ENCODE measurements at places on chromosomes 16 and 17.

- DNase-seq: no peak
Measured at GRCh38 chr17:63440127-63440769, 5.9 kb downstream of the CYB561 start.

- DNase-seq: no peak
Measured at GRCh38 chr16:67563708-67564468, 1.6 kb downstream of the CTCF start.

GRCh38 chr16:67155295-67156142, 4.2 kb downstream of the TRADD start:
- peak; percentile 52 for DNase-seq

DNA sequence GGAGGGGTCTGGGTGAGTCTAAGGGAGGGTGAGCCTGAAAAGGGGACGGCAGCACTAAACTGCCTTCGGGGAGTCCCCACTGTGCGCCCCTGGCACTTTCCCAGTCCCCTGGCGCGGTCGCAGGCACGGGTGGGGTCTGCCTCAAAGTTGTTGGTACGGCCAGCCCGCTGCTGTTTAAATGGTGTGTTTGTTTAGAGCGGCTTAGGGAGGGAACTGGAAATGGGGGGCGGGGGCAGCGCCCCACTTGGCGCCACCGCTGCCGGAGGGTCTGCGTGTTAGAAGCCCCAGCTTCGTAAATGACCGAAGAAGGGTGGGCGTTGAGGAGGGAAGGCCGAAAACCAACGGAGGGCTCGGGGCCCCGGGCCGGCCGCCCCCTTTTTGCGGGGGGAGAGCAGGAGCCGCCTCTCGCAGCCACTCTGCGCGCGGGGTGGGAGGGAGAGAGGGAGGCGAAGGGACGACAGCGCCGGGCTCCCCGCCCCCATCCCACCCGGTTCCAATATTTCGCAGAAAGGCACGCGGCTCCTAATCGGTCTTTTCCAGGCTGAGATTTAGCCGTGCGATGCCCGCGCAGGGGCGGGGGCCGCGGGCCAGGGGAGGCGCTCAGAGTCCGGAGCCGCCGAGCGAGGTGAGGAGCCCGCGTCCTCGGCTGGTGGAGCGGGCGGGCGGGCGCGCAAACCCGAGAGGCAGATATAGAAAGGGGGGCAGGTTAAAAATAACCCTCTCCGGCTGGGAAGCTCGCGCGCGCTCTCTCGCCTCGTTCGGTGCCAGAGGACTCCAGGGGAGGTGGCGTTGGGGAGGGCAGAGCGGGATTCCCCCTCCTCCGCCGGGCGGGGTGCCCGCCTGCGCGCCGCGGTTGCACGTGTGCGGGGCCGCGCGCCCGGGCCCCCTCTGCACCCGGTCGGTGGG, 54.9 kb downstream of the SREBF1 start:
- no peak for DNase-seq

DNA sequence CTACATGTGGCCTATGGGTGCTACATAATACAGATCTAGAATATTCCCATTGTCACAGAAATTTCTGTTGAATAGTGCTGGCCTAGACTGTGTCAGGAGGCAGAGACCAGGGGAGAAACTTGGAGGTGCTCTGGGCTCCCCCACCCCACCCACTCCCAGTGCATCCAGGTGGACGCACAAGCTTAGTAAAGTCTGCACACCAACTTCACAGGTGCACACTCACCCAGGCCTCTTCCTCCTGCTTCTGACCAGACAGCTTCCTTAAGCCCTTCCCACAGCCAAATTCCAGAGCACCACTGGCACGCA, 7.6 kb upstream of the CNP start:
- no peak for DNase-seq

DNA sequence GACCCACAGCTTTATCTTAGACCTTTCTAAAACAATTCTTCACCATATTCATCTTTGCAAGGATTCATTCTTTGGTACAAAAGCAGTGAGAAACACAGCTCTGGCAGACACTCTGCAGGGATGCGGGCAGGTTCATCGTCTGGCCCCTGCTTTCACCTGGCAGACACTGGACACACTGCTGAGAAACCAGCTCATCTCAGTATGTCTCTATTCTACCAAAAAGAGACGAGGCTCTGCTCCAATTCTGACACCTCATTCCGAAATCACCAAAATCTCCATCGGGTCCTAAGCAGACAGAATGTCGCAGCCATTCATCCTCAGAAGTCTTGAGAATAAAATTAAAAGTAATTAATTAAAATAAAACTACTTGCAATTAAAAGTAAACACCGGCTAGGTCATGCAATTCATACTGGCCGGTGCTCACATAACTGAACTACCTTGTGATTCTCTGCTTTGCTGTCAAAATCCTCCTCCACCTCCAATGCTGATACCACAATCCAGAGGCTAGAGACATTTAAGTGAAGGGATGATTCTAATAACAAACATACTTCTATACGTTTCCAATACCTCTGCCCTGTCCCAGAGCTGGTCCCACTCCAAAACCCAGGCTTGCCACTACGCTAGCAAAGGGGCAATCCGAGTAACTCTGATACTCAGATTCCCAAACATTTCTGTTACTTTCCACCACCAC, 1.3 kb downstream of the RNF157 start:
- DNase-seq: no peak

DNA sequence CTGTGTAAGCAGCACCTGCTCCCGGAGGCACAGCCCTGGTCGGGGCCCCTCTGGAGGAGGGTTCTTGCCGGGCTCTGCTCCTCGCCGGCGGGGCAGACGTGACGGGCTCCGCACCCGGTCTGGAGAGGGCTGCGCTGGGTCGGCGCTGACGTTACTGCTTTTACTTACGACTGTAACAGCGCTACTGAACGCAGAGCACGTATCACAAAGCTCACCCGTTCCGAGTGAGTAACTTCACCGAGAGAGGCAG, 1.3 kb upstream of the RAB40C start:
- peak; percentile 20 for DNase-seq

DNA sequence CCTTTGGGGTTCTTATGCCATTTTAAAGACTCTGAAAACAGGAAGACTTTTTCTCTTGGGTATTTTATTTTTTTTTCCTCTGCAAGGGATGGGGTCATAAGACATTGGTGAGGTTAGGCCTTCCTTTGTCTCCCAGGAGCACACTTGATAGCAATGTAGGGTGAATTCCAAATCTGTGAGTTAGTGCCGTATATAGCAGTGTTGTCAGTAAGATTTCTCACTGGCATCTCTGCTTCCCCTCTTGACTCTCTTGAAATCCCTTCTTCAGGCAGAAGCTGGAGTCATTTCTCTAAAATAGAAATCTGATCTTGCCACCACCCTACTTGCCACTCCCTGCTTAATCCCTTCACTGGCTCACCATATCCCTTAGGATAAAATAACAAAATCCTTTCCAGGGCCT, 529.7 kb downstream of the WWOX start:
- DNase-seq: no peak

GRCh38 chr17:70892527-70892926, 723.2 kb downstream of the KCNJ2 start:
- no peak for DNase-seq

GRCh38 chr16:85129876-85130704, 17.8 kb upstream of the CIBAR2 start:
- no peak for DNase-seq

DNA sequence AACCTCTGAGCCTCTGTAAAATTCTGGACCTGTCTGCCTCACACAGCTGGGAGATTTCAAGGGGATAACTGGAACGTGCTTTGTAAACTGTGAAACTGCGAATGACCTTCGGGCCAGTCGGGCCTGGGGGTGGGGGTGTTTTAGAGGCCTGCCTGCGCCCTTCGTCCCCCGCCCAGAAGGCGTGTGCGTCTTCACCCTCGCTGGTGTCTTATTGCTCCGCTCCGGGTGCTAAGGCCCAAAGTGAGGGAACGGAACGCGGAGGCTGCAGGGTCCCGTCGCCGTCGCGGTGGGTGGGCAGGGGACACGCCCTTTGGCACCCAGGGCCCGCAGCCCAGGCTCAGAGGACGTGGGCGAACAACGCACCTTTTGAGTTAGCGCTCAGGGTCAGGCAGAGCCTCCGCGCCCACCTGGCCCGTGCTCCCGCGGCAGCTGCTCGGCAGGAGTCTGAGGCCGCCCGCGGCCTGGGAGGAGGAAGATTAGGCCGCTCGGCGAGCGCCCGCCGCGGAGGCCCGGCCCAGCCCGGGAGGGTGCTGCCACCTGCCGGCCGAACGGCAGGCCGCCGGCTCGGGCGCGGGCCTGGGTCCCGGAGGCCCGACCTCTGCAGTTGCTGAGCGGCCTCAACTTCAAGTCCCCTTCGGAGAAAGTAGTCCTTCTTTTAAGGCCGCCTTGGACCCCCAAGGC, 29.7 kb downstream of the DCAKD start:
- peak; percentile 43 for DNase-seq

GRCh38 chr17:82149401-82150099, 51.5 kb upstream of the FASN start:
- DNase-seq: no peak

- no peak for DNase-seq
Measured at GRCh38 chr17:58414596-58414997, 2.7 kb downstream of the RNF43 start.

DNA sequence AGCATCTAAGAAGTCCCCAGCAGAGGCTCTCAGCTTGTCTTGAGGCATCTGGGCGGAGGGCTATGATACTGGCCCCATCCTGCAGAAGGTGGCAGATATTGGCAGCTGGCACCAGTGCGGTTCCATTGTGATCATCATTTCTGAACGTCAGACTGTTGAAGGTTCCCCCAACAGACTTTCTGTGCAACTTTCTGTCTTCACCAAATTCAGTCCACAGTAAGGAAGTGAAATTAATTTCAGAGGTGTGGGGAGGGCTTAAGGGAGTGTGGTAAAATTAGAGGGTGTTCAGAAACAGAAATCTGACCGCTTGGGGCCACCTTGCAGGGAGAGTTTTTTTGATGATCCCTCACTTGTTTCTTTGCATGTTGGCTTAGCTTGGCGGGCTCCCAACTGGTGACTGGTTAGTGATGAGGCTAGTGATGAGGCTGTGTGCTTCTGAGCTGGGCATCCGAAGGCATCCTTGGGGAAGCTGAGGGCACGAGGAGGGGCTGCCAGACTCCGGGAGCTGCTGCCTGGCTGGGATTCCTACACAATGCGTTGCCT, at the start of gene CIITA:
TSS of gene CIITA (plus strand) at position 404 of the 543 bp plus-strand sequence. CDS start at position 533, 129 bp downstream.
- peak; percentile 17 for DNase-seq

DNA sequence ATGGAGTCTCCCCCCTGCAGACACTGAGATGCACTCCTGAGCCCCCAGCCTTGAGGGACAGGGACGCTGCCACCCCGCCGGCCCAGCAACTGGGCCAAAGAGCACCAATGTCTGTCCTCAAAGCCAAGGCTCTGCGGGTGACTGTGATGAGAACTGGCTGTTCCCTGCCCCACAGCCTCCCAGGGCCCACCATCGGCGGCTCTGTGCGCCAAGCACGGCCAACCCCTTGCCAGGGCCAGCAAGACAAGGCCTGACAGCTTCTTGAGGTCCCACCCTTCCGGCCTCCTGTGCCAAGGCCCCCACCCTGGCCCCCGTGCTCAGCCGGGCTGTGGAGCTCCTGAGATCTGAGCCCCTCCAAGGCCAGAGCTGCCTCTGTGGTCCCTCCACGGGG, 34.2 kb upstream of the PABPN1L start:
- no peak for DNase-seq

DNA sequence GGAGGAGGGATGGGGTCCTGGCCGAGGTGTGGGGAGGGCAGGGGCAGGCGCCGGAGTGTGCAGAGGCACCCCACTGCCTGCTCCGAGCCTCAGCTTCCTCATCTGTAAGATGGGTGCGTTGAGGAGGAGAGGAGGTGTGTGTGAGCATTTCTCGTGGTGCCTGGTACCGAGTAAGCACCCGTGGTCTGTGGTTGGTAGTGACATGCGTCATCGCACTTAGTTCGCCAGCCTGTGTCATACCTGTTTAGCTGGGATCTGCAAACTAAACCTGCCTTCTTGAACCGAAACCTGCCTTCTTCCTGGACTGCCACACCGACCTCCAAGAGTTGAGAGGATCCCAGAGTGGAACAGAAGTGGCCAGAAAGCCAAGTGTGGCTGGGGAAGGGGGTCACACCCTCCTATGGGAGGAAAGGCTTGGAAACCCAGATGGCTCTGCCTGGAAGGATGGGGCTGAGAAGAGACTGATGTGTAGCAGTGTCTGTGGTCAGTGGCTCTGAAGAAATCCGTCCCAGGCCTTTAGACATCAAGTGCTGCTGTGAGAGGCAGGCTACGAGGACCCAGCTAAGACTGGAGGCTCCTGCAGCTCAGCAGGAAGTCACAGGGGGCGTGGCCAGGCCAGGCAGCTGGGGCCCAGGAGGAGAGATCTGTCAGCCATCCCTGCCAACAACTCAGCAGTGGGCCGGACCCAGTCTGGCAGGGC, 162.6 kb upstream of the PLCG2 start:
- peak; percentile 34 for DNase-seq

- DNase-seq: peak; percentile 44
Measured at GRCh38 chr16:89256651-89257254, 39.2 kb downstream of the ZNF778 start.

DNA sequence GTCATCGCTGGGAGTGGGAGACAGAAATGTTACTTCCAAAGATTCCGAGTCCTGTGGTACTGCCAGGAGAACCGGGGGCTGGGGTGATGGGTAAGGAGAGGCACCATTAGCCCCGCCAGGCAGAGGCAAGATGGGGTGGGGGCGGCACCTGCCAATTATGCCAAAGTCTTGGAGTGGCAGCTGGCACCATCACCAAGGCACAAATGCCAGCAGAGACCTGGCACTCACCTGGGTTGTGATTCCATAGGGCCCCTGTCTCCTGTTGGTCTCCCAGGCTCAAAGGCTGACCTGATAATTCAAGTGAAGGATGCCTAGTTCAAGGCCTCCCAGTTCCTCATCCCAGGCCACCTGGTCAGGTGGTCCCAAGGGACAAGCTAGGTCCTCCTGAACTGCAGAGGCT, 7.6 kb downstream of the NXPH3 start:
- DNase-seq: no peak

DNA sequence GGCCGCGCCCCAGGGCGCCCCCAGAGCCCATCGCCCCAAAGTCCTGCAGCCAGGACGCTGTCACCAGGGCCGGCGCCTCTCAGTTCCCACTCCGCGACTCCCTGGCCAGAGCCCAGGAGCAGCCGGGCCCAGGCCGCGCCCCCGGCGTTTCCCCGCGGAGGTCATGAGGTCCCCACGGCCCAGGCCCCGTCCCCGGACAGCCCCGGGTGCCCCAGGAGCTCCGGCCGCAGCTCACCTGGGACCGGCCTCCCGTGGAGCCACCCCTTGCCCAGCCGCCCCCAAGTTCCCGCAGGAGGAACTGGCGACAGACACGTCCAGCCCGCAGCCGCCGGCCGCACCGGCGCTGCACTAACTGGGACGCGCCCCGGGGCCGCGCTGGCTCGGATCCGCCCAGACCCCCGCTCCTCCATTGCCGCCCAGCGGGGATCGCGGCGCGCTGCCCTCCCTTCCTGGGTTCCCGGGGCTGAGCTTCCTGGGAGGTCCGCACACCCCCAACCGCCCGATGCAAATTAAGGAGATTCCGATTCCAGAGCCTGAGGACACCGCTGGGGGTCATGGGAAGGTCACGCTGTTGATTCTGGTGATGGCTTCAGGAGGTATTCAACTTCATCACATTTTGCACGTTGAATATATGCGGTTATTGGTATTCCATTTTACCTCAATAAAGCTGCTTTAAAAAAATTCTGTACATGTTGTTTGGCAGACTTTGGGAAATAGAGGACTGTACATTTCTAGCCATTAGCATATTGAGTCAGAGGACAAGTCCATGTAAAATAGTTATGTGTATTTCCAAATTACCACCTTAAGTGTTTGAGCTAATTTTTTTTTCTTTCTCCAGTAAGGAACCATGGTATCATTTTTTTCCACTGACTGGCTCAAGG, 9.9 kb downstream of the AHSP start:
- no peak for DNase-seq

All from stimulated activated CD8-positive, alpha-beta memory T cell treated with anti-CD3 and anti-CD28 coated beads, Interleukin-2, amount 100 ng/mL, for 1 hour (primary cell).